Stimulated activated naive CD4-positive, alpha-beta T cell (primary cell): ENCODE measurements at places on chromosomes 13 and 19.

DNA sequence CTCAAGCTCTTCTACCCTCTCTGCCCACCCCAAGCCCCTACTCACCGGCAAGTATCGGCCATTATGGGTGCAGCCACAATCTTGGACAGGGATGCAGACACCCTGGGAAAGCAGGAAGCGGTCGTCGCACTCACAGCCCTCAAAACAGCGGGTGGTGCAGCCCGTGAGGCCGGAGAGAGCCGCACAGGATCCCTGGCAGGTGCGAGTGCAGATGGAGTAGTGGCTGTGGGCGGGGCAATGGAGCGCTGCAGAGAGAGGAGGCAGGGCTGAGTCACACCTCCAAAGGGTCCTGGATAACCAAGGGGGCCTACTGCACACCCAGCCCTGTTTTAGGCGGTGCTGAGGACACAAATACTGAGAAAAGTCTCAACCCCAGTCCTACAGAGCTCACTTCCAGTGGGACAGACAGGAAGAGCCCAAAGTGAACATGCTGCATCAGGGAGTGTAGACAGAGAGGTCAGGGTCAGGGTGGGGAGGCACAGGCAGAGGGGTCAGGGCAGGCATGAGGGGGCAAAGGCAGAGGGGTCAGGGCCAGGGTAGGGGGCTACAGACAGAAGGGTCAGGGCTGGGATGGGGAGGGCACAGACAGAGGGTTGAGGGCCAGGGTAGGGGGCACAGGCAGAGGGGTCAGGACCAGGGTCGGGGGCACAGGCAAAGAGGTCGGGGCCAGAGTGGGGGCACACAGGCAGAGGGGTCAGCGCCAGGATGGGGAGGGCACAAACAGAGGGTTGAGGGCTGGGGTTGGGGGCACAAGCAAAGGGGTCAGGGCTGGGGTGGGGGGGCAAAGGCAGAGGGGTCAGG, 24.2 kb upstream of the FBL start:
- no peak for DNase-seq

GRCh38 chr13:32881777-32882145, 134.5 kb upstream of the KL start:
- DNase-seq: no peak

GRCh38 chr13:92158346-92158745, 759.9 kb downstream of the GPC5 start:
- no peak for DNase-seq

DNA sequence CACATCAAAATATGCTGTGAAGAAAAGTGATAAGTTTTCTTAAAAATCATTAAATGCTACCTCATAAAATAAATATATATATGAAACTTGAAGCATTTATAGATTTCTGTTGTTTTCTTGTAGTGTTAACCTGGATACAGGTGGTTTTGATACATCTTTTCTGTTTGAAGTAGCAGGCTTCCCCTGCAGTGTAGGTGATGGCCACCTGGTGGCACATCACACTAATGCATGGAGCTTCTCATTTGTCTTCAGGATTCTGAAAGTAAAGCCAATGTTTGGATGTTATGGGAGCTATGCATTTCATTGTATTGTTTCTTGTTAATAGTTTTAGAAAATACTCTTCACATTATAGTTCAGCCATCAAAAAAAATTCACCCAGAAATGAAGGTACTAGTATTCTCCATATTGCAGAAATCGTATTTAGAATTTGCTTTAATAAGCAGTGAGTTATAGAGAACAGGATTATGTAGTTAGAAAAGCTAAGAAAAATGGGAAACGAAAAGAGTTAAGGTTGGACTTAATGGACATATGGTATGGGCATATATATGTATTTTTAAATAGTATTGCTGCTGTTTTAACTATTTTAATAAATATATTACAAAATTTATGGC, 18.7 kb downstream of the GPR180 start:
- peak; percentile 13 for DNase-seq

DNA sequence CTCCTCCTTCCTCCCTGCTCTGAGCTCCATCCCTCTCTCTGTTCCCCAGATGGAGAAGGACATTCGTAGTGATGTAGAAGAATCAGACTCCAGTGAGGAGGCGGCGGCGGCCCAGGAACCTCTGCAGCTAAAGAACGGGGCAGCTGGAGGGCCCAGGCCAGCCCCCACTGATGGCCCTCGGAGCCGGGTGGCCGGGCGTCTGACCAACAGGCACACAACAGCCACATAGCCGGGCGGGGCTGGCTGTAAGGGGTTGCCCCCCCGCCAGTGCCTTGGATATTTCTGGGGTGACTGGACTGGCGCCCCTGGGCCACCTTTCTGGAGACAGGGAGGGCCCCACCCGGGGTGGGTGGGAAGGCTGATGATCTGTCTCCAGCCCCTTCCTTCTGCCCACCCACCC, 46.3 kb downstream of the CD320 start:
- DNase-seq: no peak

GRCh38 chr13:114021464-114022308, 47.8 kb upstream of the C13orf46 start:
- no peak for DNase-seq

- DNase-seq: no peak
Observed at GRCh38 chr13:51958217-51958547, 53.1 kb downstream of the ATP7B start.
